ENCODE measurements at places on chromosomes 7 and 10. TPM values are rescaled to one million over a fixed set of nuclear protein-coding genes. Genes with fewer than 3 reads are reported as not detected.

ANKRD22 gene
- total RNA-seq: 1.6 TPM

RNF133 gene
- total RNA-seq: 8.2 TPM

CALML3 gene
- total RNA-seq: 13.5 TPM

GLCCI1 gene
- total RNA-seq: 11.7 TPM

CYP26C1 gene
- total RNA-seq: not detected

DNA sequence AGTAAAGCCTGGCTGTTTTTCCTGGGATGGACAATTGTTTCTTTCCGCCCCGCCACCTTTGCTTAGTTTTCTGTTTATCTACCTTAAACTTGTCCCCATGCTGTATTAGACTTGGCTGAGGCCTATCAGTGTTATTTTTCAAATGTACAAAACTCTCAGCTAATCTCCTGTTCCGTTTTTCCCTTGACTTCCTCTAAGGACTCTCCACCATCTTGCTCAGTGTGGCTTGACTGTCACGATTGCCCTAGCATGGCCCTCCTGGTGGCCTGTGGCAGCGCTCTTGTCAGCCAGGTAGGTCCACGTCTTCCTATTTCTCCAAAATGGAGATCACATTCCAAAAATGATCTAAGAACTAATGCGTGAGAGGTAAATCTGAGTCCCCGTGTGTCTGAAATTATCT is 36.7 kb downstream of the BAIAP2L1 start:
- DNase-seq: no peak

GRCh38 chr10:119237722-119238436 is 30.5 kb downstream of the GRK5 start:
- no peak for DNase-seq

- DNase-seq: no peak
Measured at GRCh38 chr10:37476285-37476684, 350.9 kb downstream of the ANKRD30A start.

DNA sequence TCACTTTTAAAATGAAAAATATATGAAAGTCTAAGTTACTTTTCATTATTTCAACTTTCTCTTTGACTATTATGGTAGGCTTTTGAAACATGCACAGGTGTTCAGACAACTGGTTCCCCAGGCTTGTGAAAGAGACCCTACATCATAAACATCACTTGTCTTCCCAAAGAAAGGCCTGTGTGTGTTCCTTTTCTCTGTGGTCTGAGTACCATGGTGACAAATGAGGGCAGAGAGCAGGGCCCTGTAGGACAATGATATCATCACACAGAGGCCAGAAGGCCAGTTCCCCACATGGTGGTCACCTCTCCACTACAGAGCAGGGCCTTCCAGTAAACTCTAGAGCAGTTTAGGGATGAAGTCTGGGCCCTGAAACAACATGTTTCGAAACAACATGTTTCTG is 288.8 kb downstream of the USP6NL start:
- no peak for DNase-seq

GRCh38 chr10:49841615-49842332 is 79.7 kb upstream of the OGDHL start:
- DNase-seq: no peak

DNA sequence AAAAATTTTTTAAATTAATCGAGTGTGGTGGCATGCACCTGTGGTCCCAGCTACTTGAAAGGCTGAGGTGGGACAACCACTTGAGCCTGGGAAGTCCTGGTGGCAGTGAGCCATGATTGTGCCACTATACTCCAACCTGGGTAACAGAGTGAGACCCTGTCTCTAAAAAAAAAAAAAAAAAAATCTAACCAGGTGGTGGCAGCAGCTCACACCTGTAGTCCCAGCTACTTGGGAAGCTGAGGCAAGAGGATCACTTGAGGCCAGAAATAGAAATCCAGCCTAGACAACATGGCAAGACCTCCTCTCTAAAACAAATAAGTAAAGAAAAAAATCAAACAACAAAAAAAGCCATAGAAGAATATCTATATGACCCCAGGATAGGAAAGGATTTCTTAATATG is 3.6 kb upstream of the MYOF start:
- DNase-seq: no peak

- no peak for DNase-seq
Measured at GRCh38 chr7:18530224-18531179, 35.0 kb downstream of the HDAC9 start.
